CD4-positive, alpha-beta T cell treated with Interleukin-6 at 100 ng/mL for 8 hours (primary cell): ENCODE measurements at places on chromosomes 5 and 9.

DNA sequence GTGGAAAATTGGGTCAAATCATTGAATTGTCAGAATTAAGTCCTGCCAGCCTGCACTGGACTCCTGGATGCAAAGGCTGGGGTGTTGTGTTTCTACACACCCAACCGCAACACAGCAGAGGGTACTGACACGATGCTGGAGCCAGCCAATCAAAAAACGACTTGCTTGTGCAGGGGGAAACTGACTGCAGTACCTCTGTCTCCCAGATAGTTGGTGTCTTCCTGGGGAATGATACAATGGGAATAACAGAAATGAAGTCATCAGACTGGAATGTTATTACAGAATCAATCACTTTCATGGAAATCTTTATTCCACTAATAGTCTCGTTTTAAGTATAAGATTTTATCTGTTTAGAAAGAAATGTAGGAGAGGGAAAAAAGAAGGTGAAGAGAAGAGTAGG, 330.3 kb downstream of the MLLT3 start:
- DNase-seq = no peak

GRCh38 chr9:1332156-1332555, 282.0 kb downstream of the DMRT2 start:
- DNase-seq = no peak

GRCh38 chr5:96625365-96625764, 36.8 kb upstream of the CAST start:
- no peak for DNase-seq

DNA sequence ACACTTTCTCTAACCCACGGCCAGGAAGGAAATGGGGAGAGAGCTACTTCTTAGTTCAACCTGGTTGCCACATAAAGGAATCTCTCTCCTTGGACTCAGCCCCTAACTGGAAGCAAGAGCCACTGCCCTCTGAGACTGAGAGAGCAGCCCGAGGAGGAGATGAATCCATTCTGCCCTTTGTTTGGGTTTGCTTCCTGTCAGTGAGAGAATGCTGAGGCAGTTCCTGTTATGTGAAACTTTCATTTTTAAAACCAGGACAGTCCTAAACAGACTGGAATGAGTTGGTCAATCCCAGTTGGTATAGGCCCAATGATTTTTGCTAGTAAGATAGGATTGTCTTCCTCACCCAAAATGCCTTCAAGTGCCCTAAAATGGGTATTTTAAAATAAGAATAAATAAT, 205.1 kb downstream of the NTRK2 start:
- no peak for DNase-seq

DNA sequence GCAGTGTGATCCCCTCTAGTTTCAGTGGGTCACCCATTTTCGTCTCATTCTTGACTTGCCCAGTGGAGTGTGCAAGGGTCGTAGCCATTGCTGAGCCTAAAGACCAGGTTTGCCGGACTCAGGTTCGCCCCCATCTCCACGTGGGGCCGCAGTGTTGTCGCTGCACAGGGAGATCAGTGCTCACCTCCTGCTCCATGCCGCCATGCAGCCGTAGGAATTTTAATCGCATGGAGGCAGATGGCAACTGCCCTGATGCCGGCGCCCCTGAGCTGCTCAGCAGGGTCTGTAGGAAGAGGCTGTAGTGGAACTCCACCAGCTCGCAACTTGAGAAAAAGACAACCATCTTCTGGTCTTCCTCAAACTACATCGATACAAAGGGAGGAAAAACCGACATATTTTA, 24.1 kb downstream of the DDX31 start:
- DNase-seq = no peak

GRCh38 chr9:120935383-120935857, 8.8 kb upstream of the TRAF1 start:
- no peak for DNase-seq

GRCh38 chr9:118091711-118092500, 387.7 kb downstream of the TLR4 start:
- no peak for DNase-seq

GRCh38 chr5:178531786-178532185, 58.4 kb downstream of the COL23A1 start:
- no peak for DNase-seq

DNA sequence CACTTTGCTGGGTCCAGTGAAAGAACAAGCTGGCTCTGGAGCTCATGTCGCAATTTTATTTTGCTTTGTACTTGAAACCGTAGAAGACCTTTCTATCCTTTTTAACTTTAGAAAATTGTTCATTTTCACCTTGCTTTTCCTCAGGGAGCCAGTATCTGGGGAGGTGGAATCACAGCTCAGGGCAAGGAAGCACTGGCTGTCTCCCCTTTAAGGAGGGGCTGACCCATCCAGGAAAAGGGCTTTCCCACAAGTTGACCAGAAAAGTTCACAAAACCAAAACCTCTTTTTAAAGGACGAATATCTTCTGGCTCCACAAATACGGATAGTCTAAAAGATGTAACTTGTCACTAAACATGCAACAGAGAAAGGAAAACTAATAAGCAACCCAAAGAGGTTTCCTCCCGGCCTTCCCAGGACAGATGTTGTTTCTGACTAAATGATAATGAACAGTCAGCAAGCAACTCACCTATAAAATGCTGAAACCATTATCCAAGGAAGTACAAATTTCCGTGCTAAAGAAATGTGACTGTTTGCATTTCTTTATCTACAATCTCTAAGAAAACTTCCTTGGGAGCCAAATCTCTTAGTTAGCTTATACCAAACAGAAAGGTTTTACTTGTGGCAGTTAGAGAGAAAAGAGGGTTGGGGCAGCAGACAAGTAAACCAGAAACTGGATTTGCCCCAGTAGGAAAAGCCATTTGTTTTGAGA, 278.2 kb downstream of the PLK2 start:
- DNase-seq = no peak

GRCh38 chr5:139676951-139677735, 29.0 kb downstream of the CXXC5 start:
- DNase-seq = no peak

DNA sequence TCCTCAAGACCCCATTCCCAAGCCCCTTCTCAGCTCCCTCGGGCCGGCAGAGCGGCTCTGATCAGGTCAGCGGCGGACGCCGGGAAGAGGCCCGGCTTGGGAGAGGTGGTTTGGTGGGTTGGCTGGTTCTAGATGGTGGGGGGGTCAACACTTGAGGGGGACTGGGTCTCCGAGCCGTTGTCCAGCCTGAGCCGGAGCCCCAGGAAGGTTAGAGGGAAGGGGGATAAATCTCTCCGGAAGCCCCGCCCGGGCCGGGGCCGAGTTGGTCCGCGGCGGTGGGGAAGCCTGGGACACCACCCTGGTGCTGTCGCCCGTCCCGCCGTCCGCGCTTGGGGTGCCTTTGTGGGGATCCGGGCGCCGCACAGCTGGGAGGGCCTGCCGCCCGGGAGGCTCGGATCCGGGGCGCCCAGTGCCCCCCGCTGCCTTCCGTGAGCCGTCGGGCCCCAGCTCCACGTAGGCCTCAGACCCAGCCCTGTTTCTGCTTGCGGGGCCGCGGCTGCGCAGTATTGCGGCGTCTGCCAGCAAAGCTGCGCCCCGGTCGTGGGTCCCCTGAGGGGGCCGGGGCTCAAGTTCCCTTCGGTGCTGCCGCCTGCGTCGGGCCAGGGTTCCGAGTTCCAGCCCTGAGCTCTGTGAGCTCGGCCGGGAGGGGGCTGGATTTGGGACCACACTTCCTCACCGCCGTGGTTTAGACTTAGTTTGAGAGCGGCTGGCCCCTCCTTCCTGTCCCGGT, 542 bp upstream of the TRIM52 start:
- DNase-seq = peak; percentile 68

GRCh38 chr5:38538161-38538560, 18.3 kb downstream of the LIFR start:
- no peak for DNase-seq

DNA sequence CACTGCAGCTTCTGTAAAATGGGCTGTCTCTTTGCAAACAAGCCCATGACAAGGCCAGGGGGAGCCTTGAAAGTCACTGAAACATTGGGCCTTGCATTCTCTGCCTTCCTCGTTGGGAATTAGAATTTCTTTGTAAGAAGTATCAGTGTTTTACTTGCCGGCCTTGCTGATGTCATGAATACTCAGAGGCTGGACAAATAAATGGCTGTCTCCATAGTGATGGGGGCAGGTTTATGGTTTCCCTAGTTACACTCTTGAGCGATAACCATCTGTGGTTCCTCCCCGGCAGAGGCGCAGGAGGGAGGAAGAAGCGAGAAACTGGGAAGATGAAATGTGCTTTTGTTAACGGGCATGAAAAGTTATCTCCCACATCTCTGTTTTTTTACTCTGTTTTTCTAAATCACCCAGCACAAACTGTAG, 272.7 kb upstream of the PANK3 start:
- peak; percentile 16 for DNase-seq

- no peak for DNase-seq
Measured at GRCh38 chr5:154995679-154996078, 17.9 kb upstream of the KIF4B start.

DNA sequence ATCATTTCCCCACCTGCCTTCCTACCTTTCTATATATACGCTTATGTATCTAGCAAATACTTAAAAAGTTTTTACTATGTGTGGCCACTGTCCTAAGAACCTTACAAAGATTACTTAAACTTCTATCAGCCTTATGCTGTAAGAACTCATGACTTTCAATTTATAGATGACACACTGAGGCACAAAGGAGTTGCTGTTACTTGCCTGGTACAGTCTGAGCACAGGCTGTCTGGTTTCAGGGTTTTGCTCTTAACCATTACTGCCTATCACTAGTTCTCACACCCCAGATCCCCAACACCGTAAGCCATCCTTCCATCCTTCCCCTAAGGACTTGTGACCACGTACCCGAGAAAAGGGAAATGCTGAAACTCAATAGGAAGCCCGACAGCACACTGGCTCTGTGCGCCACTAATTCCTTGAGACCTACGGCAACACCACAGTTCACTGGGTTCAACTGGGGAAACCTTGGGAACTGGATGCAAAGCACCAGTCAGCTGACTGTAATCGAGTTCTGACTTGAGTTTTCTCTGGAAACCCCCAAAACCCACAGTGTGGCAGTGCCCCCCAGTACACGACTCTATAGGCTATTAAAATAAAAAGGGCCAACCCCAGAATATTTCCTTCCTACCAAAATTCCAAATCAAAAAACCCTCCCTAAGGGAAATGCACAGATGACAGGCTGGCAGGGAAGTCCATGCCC, 56.0 kb downstream of the AUH start:
- DNase-seq = no peak

GRCh38 chr5:169798438-169798837, 161.4 kb downstream of the DOCK2 start:
- DNase-seq = no peak
